IMR-90 (cell line): ENCODE measurements at places on chromosomes 2 and 18. TPM values are rescaled to one million over a fixed set of nuclear protein-coding genes. Genes with fewer than 3 reads are reported as not detected.

- no peaks in the 10 kb centered on the region for H3K27me3 ChIP-seq
Observed at GRCh38 chr2:108607706-108608301, 73.5 kb downstream of the LIMS1 start.

DNA sequence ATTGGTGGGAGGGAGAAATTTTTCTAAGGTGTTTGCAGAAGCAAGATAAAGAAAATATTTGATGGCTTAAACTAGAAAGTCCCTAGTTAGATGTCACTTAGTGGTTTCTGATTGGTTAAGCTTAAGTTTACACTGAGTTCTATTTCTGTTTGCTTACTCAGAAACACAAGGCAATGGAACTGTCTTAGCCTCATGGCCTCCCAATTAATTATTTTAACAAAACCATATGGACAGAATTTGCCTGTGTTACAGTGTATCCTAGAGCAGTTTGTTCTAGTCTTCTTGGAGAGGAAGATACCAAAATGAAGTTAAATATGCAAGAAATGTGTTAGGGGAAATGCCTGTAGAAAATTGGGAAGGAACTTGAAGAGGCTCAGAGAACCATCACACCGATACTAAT, 4.6 kb upstream of the IMPACT start:
- H3K27me3 ChIP-seq: peaks cover 11% of the 10 kb centered on the region
- no peak overlapping the region for H3K27ac ChIP-seq
- no peaks in the 10 kb centered on the region for H3K36me3 ChIP-seq
- DNase-seq: no peak

DNA sequence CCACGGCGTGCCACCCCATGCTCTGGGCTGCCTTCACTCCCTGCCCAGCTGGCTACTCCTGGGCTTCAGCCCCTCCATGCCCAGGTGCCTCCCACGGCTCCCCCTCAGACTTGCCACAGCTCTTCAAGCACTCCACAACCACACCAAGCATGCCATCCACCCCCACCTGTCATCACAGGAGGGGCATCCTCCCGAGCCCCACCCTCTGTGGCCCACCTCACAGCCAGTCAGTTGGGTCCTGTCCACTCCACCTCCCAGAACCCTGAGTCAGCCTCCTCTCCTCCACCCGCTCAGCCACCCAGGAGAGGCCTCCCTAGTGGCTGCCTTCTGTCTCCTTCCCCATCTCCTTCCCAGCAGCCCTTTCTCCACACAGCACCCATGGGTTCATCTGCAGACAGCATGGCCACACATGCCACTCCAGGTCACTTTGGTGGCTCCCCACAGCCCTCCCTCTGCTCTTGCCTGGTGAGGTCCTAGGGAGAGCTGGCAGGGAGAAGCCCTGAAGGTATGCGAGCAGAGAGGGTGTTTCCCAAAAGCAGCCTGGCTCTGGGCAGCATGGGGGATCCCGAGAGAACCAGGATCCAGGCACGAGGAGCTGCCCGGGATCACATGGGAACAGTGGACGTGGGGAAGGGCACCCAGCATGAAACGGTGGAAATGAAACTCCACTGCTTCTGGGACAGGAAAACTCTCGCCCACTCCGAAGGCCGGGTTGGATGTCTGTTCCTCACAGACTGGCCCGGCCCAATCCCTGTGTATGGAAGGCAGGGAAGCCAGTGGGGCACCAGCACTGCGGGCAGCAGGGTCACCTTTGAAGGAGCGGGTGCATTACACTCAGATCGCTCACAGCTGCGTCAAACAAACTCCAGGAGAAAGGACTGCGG, 2.7 kb downstream of the LIMS2 start:
- H3K4me1 ChIP-seq: peaks cover 7% of the 10 kb centered on the region; the same call in 1 of the 2 replicates
- no peak overlapping the region for H3K4me3 ChIP-seq

DNA sequence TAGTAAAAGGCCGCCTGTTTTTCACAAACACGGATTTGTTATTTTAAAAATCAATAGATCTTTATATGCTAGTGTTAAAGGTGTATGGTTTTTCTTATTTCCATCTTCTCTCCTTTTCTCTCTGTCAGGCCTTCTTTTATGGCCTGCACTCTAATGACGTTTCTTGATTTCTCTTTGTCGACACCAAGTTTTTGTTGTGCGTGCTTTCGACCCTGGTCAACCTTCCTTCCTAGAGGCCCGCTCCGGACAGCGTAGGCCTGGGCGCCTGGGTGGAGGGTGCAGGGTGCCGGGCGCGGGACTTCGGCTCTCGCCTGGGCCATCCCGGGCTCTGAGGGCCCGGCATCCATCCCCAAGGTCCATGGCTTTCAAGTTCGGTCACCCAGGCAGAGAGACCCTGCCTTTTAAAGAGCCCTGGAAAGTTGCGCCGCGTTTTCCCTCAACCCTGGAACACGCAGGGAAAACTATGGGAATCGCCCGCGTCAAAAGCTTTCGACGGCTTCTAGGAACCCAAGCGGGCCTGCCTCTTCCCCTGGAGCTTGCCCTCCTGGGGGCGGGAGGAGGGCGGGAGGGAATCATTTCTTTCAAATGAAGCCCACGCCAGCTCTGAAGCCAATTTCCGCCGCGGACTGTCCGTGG, 4.1 kb upstream of the SATB2 start:
- H3K27ac ChIP-seq: no peak overlapping the region
- no peak for DNase-seq
- H3K4me1 ChIP-seq: no peaks in the 10 kb centered on the region
- H3K36me3 ChIP-seq: no peaks in the 10 kb centered on the region

DNA sequence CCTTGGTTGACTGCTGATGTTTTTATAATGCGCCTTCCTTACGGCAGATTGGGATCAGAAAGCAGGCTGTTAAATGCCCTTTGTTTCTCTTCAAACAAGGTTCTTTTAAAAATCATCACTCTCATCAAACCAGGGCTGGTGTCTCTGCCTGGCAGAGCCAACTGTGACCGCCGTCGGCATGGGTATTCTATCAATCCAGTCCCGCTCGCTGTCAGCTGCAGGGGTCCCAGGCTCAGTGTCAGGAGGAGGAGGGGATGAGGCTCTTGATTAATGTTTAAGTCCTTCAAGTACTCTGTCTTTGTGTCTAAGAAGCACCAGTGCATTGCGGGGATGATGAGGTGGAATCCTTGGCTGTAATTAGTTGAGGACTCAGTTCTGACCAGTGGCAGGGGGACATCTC, 348.1 kb downstream of the RNF144A start:
- no peaks in the 10 kb centered on the region for H3K4me1 ChIP-seq
- DNase-seq: no peak
- no peaks in the 10 kb centered on the region for H3K36me3 ChIP-seq
- no peaks in the 10 kb centered on the region for H3K27me3 ChIP-seq

DNA sequence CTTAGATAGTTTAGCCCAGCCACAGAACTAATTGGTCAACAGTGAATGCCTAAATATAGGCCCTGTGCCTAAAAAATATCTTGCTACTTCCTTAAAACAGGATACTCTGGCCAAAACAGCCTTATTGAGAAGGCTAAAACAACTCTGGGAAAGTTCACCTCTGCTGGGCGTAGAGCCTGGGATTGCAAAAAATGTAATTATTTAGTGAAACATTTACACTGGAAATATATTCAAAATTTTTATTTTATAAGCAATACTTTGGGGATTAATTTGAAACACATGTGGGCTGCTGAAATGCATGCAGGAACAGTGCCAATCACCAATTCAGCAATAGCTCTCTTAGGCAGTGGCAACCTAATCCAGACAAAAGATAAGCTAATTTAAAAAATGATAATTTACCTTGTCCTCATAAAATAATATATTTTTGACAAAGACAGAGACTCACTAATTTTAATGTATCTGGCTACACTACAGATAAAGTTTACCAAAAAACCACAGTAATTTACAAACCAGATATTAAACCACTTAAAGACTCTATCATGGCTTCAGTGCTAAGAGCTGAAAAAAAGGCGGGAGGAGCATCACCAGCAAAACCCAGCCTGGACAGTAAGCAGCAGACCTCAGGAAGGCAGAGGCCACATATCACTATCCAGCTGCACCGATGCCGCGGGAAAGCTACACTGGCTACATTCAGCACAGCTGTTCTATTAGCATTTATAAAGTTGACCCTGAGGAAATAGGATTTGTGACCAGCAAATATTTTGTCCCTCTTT, 18.5 kb downstream of the TRAK2 start:
- peaks cover 7% of the 10 kb centered on the region for H3K4me1 ChIP-seq
- H3K27me3 ChIP-seq: no peaks in the 10 kb centered on the region
- H3K4me3 ChIP-seq: no peak overlapping the region
- H3K36me3 ChIP-seq: no peaks in the 10 kb centered on the region

- H3K4me1 ChIP-seq: no peaks in the 10 kb centered on the region
- no peak for DNase-seq
- no peak overlapping the region for H3K4me3 ChIP-seq
- no peak overlapping the region for H3K27ac ChIP-seq
- no peaks in the 10 kb centered on the region for H3K27me3 ChIP-seq
Observed at GRCh38 chr2:48428449-48428848, 101.5 kb upstream of the STON1 start.

GRCh38 chr2:240388471-240389301, 46.8 kb upstream of the GPC1 start:
- no peaks in the 10 kb centered on the region for H3K36me3 ChIP-seq
- H3K4me1 ChIP-seq: peaks cover 11% of the 10 kb centered on the region
- H3K27me3 ChIP-seq: no peaks in the 10 kb centered on the region

- H3K27me3 ChIP-seq: no peaks in the 10 kb centered on the region
- H3K4me3 ChIP-seq: peak overlapping the region; percentile 97
- peak overlapping the region; percentile 29 for H3K27ac ChIP-seq
- 0 out of 2 replicates have a peak, but pooled peaks cover 1% of the 10 kb centered on the region for H3K4me1 ChIP-seq
Observed at GRCh38 chr2:240024766-240025165, 376 bp downstream of the NDUFA10 start.

GRCh38 chr2:57444752-57445430, 601.7 kb upstream of the VRK2 start:
- no peaks in the 10 kb centered on the region for H3K4me1 ChIP-seq
- H3K27me3 ChIP-seq: no peaks in the 10 kb centered on the region
- no peak overlapping the region for H3K4me3 ChIP-seq

DNA sequence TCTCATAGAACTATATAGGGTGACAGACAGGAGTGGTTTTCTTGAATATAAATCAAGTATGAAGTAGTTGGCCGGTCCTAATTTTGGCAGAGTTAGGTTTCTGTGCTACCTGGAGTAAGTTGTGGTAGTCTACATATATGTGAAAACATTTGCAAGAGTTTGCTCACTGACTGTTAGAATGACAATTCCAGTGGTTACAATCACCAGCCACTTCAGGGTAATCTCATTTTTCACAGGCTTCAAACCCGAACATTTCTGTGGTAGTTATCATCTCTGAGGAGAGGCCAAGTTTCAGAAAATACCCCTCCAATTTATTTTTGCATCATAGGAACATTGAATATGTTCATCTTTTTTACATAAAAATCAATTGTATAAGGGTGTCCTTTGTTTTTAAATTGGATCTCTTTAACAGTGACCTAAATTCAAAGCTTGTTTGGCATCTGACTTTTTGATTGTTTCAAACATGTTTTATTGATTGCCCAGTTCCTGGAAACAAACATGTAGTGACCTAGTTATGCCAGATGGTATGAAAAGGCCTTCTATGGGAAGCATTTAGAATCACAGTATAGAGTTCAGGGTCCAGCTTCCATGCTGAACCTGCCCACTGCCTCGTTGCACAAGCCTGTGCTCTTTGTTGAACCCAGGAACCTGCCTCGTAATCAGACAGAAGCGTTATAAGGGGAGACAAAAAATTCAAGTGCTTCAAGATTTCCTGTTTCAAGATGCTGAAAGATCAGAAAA, 250.6 kb downstream of the LTBP1 start:
- no peak overlapping the region for H3K27ac ChIP-seq
- H3K4me3 ChIP-seq: no peak overlapping the region
- H3K4me1 ChIP-seq: peaks cover 3% of the 10 kb centered on the region; the same call in 1 of the 2 replicates
- H3K36me3 ChIP-seq: peaks cover 20% of the 10 kb centered on the region
- DNase-seq: no peak

DNA sequence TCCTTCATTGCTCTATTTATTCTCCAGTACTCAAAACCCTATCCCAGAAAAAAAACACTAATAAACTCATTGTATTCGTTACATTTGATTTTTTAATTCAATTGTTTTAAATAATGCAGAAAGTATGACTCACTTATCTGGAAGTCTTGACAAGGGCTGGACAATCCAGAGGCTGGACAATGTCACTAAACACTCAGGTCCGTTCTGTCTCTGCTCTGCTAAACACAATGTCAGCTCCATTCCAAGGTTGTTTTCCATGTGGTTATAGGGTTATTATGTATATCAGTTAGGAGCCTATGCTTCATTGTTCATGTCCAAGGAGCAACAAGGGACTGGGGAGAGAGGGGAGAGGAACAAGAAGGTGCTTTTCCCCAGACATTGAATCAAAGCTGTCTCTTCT, 125.5 kb downstream of the IRS1 start:
- H3K36me3 ChIP-seq: no peaks in the 10 kb centered on the region
- H3K27ac ChIP-seq: no peak overlapping the region
- DNase-seq: no peak
- no peaks in the 10 kb centered on the region for H3K27me3 ChIP-seq
- H3K4me3 ChIP-seq: no peak overlapping the region
- peaks cover 6% of the 10 kb centered on the region for H3K4me1 ChIP-seq

- peaks cover 2% of the 10 kb centered on the region; the same call in 1 of the 2 replicates for H3K4me1 ChIP-seq
- no peak for DNase-seq
- no peaks in the 10 kb centered on the region for H3K36me3 ChIP-seq
- no peak overlapping the region for H3K4me3 ChIP-seq
- H3K27me3 ChIP-seq: no peaks in the 10 kb centered on the region; the same call in 1 of the 2 replicates
Observed at GRCh38 chr2:112889976-112890375, 21.0 kb upstream of the IL37 start.

GRCh38 chr2:225378984-225379383, 20.5 kb upstream of the NYAP2 start:
- peaks cover 1% of the 10 kb centered on the region for H3K27me3 ChIP-seq
- no peak overlapping the region for H3K27ac ChIP-seq
- H3K36me3 ChIP-seq: no peaks in the 10 kb centered on the region
- no peak for DNase-seq
- H3K4me1 ChIP-seq: no peaks in the 10 kb centered on the region

DNA sequence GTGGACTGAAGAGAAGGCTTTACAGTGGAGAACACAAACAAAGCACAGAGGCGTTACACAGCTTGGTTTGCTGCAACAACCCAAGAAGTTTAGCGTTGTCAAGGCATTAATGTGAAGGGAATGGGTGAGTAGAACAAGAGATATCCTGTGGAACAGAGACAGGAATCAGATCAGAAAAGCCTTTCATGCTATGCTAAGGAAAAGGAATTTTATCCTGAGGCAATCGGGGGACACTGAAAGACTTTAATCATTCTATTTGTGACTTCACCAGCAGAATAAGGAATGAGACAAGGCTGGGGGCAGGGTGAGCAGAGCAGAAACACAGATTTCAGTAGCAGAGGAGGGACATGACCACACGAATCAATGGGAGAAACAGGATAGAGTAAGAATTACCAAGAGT, 600.7 kb downstream of the IRS1 start:
- H3K36me3 ChIP-seq: no peaks in the 10 kb centered on the region
- no peaks in the 10 kb centered on the region for H3K4me1 ChIP-seq
- no peak for DNase-seq

FER1L5 gene
- 0.09 and 0.15 TPM in 2 replicates for polyA plus RNA-seq

STON1 gene
- 3.1 and 4.0 TPM in 2 replicates for polyA plus RNA-seq

ITGB6 gene
- polyA plus RNA-seq: not detected in 2 replicates

SNRNP200 gene
- 108 TPM in 2 replicates for polyA plus RNA-seq

DPYSL5 gene
- not detected in 2 replicates for polyA plus RNA-seq

CTLA4 gene
- polyA plus RNA-seq: not detected in 2 replicates

KIAA2012 gene
- polyA plus RNA-seq: 0.04 and 0.09 TPM in 2 replicates

FBXO48 gene
- 0.37 and 0.43 TPM in 2 replicates for polyA plus RNA-seq

B3GNT7 gene
- 0.03 and 0.07 TPM in 2 replicates for polyA plus RNA-seq
